ENCODE measurements at places on chromosomes 3 and 15.

GRCh38 chr3:32435911-32436815 lies 44.5 kb downstream of the CMTM7 start:
- no peak for DNase-seq

DNA sequence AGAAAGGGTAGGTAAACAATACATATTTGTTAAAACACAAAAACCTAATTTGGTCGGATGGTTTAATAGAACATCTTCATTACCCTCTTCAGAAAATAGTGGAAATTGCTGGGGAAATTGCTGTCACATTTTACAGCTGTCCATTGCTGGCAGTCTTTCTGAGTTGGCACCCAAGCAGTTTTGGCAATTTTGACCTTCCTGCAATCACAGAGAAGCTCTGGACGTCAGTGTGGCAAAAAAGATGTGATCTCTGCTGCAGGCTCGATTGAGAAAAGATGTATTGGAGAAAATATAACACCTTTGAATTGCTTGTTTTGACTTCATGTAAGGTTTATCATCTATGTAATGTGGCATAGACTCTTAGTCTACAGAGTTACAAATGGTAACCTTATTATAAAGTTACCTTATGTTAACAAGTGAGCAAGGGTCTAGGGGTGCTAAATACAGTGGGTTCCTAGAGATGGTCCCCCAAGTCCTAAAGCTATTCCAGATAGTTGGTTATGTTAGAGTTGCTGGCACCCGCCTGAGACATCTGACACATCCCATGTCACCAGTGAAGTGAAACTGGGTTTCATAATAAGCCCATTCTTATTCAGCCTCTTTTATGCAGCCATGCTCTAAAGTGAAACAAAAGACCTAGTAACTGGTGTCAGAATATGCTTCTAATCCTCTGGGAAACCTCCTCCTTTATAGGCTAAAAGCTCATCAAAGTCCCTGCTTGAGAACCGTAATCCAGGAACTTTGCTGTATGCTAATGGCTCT lies 14.0 kb downstream of the UBE2E1 start:
- DNase-seq: no peak

- DNase-seq: no peak
Observed at GRCh38 chr15:76951220-76951619, 19.7 kb downstream of the RCN2 start.

- DNase-seq: no peak
Observed at GRCh38 chr3:168051070-168051469, 44.7 kb downstream of the GOLIM4 start.

- DNase-seq: no peak
Observed at GRCh38 chr3:151765685-151766084, 32.0 kb downstream of the AADACL2 start.

GRCh38 chr15:47705281-47705997 lies 11.9 kb upstream of the SEMA6D start:
- no peak for DNase-seq

DNA sequence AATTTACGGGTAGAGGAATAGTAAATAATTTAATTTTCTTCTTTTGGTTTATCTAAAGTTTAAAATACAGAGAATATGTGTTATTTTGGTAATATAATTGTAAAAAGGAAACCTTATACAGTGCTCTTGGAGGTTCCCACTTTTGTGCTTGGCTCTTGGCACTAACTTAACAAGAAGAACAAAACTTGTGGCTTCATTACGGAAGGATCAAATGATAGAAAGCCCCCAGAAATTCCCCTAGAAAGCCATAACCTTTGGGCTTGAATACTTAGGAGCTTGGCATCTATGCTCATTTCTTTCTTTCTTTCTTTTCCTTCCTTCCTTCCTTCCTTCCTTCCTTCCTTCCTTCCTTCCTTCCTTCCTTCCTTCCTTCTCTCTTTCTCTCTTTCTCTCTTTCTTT lies 197.5 kb downstream of the SOX2 start:
- no peak for DNase-seq

GRCh38 chr3:24088782-24089181 lies 143.7 kb downstream of the NR1D2 start:
- DNase-seq: peak; percentile 55
